Heart left ventricle (tissue), 16 donors: ENCODE measurements at places on chromosomes 11 and 22.

DNA sequence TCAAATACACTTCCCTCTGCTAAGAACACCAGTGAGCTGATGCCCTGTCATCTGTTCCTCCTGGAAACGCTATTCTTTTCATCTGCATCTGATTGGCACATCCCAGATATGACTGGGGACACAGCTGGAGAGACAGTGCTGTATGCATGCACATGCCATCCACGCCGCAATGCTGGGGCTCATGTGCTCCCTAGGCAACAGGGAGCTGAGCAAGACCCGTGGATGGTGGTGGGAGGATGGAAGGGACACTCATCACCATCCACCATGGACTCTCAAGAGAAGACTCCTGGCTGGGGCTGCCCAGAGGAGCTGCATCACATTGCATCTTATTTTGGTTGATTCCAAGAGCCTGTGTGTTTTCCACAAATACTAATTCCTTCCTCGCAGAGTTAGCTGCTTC lies 534.9 kb downstream of the OPCML start:
- no peak for DNase-seq

- no peak for DNase-seq
Observed at GRCh38 chr11:83836065-83836464, 549.9 kb upstream of the CCDC90B start.

DNA sequence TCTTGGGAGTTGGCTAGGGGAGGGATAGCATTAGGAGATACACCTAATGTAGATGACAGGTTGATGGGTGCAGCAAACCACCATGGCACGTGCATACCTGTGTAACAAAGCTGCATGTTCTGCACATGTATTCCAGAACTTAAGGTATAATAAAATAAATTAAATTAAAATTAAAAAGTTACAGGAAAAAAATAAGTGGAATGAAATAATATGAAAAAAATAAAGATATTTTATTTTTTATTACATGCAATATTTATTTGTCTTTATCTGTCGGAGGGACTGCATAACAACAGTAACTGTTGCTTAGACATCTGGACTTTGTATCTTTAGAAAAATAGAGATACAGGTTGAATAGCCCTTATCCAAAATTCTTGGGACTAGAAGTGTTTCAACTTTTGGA lies 597.4 kb upstream of the CCDC179 start:
- no peak for DNase-seq

GRCh38 chr22:22014285-22014659 lies 31.7 kb upstream of the TOP3B start:
- DNase-seq, result no peak

DNA sequence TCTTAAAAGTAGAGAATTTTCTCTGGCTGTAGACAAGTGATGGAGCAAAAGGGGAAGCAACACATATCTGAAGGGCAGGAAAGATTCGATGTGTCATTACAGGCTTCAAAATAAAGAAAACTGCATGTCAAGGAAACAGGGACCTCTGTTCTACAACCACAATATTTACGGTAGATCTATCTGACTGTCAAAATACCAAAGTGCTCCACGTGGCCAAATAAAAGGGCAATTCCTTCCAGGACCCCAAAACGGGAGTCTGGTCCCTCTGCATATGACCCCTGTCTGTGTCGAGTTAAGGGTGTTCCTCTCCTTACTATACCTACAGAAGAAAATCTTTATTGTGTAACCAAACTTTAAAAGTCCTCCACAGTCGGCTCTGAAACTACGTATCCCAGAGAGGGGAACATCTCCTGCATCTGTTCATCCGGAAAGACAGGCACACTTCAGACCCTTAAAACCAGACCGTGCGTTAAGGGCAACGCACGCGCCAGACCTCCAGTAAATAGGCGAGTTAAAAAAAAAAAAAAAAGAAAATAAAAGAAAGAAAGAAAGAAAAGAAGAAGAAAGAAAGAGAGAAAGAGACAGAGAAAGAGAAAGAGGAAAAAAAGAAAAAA lies 756 bp downstream of the CLNS1A start:
- DNase-seq, result no peak

GRCh38 chr11:77287136-77287535 lies 14.3 kb downstream of the GDPD4 start:
- DNase-seq, result no peak

DNA sequence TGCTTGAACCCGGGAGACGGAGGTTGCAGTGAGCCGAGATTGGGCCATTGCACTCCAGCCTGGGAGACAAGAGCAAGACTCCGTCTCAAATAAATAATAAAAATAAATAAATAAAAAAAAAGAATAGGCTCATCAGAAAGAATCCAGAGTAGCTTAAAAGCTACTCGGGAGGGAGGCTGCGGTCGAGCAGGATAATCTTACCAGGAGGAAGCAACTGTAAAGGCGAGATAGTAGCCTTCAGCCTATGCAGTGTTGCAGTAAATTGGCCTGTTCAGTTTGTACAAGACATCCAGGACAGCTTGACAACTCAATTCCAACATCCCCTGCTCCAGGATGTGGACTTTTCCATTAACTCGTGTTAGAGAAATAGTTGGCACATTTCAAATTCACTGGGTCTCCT lies 1164.7 kb downstream of the LRRC4C start:
- no peak for DNase-seq

DNA sequence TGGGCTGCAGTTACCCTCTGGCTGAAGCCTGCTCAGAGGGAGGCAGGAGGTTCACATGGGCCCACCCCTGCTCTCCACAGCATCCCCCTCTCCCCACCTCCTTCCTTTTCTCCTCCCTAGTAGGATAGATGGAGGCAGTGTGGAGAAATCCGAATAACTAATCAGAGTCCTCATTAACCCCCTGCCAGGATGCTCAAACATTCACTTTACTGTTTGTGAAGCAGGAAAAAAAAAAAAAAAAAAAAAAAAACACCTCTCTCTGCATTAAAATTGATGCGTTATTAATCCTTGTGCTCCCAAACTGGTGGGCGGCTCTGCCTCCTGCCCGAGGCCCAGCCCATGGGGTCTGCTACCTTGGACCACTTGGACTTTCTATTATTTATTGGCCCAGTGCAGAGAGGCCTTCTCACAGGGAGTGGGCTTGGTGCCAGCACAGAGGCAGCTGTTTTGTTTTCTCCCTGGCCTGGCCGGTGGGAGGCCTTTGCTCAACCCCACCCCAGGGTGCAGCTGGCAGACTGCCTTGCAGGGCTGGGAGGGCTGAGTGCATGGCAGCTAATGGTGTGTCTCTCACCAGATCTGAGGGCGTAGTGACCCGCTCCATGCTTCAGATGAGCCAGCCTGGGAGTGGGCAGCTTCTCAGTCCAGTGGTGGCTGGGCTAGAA lies 150.7 kb downstream of the PKNOX2 start:
- DNase-seq, result peak; percentile 56

DNA sequence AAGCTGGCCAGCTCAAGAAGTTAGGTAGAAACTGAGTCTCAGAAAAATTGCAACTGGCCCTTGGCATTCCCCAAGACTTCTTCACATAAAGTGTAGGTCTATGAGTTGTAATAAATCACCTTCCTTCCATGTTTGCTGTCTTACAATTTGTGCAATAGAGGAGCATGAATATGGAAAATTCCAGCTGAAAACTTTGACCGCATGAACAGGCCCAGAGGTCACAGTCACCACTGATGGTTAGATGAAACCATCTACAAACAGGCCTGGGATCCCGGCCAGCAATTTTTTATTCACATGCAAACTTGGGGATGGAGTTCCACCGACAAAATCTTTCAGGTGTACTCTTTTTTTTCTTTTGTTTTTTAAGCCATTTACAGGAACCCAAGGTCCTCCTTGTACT lies 88.1 kb downstream of the SERGEF start:
- no peak for DNase-seq

GRCh38 chr11:63892228-63892627 lies 24.7 kb downstream of the RCOR2 start:
- no peak for DNase-seq

DNA sequence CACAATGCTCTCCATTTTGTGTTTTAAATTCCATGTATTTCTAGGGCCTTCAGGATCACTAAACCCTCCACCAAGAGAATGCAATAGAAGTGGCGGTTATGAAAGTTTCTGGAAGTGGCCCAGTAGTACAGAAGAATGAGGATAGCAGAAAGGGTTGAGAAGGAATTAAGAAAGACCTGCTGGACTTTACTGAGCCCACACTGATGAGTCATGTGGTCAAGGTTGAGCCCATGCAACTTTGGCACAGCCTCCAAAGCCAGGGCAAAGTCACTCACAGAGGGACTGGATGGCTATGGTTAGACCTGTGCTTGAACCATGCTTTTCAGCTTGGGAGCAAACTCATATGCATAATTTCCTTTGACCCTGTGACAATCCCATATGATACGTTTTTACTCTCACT lies 102.9 kb upstream of the PLET1 start:
- no peak for DNase-seq

GRCh38 chr11:42170601-42171000 lies 711.1 kb upstream of the LRRC4C start:
- DNase-seq, result no peak

DNA sequence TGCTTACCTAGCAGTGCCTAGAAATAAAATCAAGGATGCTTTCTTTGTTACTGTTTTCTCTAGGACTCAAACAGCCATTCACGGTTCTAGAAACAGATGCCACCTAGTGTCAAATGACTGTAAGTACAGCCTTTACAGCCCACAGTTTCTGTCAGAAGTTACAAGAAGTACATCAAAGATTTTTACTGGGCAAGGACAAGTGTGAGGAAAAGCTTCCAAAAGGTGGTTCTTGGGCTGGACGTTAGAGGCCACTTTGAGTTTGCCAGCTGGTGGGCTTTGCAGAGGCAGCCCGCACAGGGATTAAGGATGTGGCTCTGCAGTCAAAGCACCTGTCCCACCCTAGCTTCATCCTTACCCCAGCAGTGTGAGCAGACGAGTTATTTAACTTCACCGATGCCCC lies 6.9 kb downstream of the KMT5B start:
- DNase-seq, result no peak

- DNase-seq, result no peak
Observed at GRCh38 chr22:44548981-44549380, 50.9 kb upstream of the RTL6 start.

- DNase-seq, result peak; percentile 46
Observed at GRCh38 chr22:31230871-31231621, 18.9 kb downstream of the LIMK2 start.

DNA sequence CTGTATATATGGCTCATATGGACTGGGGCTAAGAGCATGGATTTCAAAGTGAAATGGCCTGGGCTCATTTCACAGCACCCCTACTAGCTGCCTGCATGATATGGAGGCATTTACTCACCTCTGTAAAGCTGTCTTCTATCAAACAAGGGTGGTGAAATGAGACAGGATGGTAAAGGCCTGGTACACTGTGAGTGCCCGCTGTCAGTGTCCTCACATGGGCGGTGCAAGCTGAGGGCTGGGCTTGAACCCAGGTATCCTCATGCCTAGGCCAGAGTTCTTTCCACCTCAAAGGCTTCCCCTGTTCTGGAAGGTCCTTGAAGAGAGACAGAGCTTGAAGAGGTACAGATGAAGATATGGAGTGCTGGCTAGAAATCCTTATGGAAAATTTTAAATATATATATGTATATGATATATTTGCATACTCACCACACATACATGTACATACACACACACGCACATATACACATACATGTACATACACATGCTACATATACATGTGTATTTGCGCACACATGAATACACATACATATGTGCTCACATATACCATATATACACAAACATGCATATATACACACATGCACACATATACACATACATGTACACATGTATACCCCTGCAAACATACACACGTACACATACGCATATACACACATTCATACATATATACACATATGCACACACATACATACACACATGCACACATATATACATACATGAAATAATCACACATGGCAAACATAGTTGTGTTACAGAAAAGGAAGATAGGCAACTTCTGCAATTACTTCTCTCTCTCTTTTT lies 44.7 kb downstream of the MICAL2 start:
- DNase-seq, result no peak

- DNase-seq, result no peak
Observed at GRCh38 chr11:27107548-27107947, 66.9 kb downstream of the BBOX1 start.

GRCh38 chr22:46728470-46728869 lies 9.6 kb downstream of the CERK start:
- DNase-seq, result no peak

- peak; percentile 49 for DNase-seq
Observed at GRCh38 chr11:61890529-61891330, 615 bp downstream of the FADS3 start.

DNA sequence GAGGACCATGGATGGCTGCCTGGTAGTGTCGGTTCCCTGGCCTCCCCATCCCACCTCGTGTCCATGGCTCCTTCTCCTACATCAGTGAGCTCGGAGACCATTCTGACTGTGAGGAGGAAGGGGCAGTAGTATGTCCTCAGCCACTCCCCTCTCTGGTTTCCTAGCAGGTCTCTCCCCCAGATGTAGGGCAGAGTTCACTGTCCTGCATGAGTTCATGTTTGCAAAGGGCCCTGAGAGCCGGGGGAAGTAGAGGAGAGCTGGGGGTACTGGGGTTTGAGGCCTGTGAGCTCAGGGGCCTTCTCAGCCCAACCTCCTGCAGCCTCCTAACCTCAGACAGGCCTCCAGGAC lies 18.4 kb upstream of the ST3GAL4 start:
- no peak for DNase-seq

DNA sequence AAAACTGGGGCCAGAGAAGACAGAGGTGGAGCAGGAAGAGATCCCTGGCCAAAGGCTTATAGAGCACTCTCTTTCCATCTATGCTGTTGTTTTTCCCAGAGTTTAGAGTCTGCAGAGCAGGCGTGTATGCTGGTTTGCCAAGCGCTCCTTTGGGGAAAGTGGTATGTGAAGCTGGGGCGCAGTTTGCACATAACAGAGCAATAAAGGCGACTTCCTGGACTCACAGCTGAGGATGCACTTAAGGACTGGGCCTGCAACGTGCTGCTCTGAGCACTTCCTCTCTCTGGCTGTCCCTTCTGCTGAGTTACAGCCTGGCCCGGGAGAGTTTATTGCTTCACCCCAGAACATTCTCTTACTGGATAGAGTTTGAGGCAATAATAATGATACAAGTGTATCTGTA lies 41.7 kb downstream of the THAP12 start:
- DNase-seq, result peak; percentile 66
